ENCODE measurements at places on chromosomes 12 and 14. TPM values are rescaled to one million over a fixed set of nuclear protein-coding genes. Genes with fewer than 3 reads are reported as not detected.

Gene TPPP2
- not detected for total RNA-seq

Gene IFNG-AS1
- total RNA-seq, result not detected

Gene TAS2R9
- total RNA-seq, result not detected

Gene BHLHE41
- total RNA-seq, result 0.15 TPM

Gene IL23A
- total RNA-seq, result not detected

Gene TMEM229B
- 0.15 TPM for total RNA-seq

Gene RPAP3
- 14.0 TPM for total RNA-seq

Gene CD163L1
- total RNA-seq, result 5.8 TPM

Gene SRRM4
- total RNA-seq, result not detected

Gene SLC17A8
- total RNA-seq, result not detected

Gene CCDC88C
- total RNA-seq, result 10.1 TPM

Gene ESPL1
- 18.1 TPM for total RNA-seq

Gene DHRS4
- total RNA-seq, result 50.2 TPM

Gene TAS2R30
- 4.9 TPM for total RNA-seq

Gene PIWIL1
- not detected for total RNA-seq

Gene CLEC4D
- total RNA-seq, result not detected

Gene RAPGEF3
- total RNA-seq, result 29.5 TPM

Gene ACRBP
- total RNA-seq, result 0.46 TPM

Gene KLRD1
- total RNA-seq, result 0.30 TPM

Gene PTCSC3
- total RNA-seq, result not detected

Gene MANSC4
- total RNA-seq, result 0.32 TPM

Gene SART3
- total RNA-seq, result 41.6 TPM

Gene MIP
- not detected for total RNA-seq

Gene AQP6
- total RNA-seq, result under 0.01 TPM

Gene SYCP3
- 0.30 TPM for total RNA-seq

Gene SIRT4
- total RNA-seq, result 1.3 TPM

Gene LMO3
- total RNA-seq, result not detected

Gene RIMKLB
- 87.8 TPM for total RNA-seq
